NB4 (cell line): ENCODE measurements at places on chromosomes 3 and 15.
A peak's percentile ranks its signal among the peaks of the same experiment; 100 is the strongest.

GRCh38 chr3:35932995-35933394 lies 293.7 kb downstream of the ARPP21 start:
- peak; percentile 47 for DNase-seq

GRCh38 chr3:132504375-132504933 lies 87.2 kb downstream of the DNAJC13 start:
- no peak for DNase-seq

DNA sequence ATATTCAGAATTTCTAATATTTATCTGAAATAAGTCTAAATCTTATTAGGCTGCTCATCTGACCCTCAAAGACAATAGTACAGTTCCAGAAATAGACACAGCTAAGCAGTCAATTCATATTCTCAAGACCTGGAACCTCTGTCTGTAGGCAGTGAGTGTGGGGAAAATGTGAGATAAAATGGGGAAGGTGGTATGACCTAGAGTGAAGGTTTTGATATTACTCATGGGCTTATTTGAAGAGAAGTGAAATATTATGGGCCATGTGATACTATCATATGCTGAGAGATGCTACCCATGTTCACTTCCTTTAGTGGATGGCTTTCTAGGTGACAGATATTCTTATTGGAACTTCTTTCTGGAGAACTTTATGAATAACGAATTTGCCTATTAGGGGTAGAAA lies 33.5 kb downstream of the TGFBR2 start:
- no peak for DNase-seq

- no peak for DNase-seq
These were observed 164.7 kb upstream of the NSMCE3 start for GRCh38 chr15:29434280-29434679.

DNA sequence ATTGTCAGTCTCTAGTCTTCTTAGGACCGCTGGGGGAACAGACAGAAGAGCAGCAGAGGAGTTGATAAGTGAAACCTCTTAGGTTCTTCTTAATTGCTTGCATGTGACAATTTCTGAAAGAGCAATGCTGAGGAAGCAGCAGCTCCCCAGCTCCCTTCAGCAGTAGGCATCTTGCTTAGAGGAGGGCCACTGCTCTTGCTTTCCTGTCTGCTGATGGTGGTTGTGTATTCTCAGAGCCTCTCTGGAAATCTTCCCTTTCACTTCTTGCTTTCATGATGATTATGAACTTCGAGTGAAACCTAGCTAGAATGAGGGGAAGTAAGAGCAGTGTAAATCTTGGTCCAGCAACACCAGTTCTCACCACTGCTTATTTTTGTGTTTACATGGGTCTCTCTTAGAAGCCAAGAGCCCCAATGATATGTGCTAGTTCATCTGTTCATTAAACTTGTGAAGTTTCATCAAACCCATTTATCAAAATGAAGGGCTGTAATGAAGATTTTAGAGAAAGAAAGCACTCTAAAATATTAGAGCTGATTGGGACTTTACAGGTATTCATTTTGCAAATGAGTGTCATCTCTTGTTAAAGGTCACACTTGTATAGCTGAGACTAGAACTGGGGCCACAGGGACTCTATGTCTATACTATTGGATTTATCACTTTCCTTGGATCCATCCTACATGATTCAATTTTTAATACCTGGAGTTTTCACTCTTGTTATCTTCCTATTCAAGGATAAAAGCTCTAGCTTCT lies 246.7 kb downstream of the LPP start:
- DNase-seq, result no peak

DNA sequence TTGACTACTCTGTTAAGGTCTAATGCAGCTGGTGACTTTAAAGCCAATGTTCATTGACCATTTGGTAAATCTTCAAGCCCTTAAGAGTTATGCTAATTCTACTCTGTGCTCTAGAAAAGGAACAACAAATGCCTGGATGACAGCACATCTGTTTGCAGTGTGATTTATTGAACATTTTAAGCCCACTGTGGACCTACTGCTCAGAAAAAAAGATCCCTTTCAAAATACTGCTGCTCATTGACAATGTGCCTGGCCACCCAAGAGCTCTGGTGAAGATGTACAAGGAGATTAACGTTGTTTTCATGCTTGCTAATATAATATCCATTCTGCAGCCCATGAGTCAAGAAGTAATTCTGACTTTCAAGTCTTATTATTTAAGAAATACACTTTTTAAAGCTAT lies 110.8 kb downstream of the TBC1D5 start:
- no peak for DNase-seq

GRCh38 chr3:177177749-177178221 lies 19.5 kb downstream of the TBL1XR1 start:
- no peak for DNase-seq

GRCh38 chr3:11826628-11827265 lies 19.9 kb downstream of the TAMM41 start:
- DNase-seq, result no peak

DNA sequence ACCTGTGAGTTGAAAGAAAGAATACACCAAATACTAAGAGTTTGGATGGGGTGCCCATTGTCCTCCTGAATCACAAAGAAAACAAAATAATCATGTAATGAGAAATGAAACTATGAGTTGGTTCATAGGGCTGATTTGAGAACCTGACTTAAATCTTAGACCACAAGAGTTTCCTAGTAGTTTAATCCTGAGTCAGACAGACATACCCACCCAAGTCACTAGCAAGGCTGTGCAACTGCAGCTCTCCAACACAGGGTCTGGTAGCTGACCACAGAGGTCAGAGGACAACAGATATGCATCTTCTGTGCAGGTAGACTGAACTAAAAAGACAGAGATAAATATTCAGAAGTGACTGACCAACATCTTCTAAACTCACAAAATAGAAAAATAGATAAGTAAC lies 296.3 kb upstream of the TMCO5A start:
- DNase-seq, result no peak

DNA sequence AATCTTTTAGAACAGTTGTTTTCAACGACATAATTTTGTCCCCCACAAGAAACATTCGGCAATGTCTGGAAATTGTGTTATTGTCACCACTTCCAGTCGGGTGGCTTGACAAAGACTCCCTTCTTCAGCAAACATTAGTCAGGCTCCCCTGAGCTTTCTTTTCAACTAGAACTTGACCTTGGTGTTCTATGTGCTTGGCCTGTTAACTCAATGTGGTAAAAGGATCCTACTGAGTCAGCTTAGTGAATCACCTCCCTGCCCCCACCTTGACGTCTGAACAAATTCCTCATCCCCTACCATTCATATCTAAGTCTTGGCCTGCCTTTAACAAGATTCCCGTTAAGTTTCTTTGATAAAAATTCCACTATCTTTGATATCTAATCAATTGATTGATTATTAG lies 465.0 kb upstream of the ROBO1 start:
- peak; percentile 1 for DNase-seq

- no peak for DNase-seq
These were observed 294.0 kb downstream of the RORA start for GRCh38 chr15:60935130-60935529.

GRCh38 chr15:27683121-27683520 lies 416.0 kb downstream of the OCA2 start:
- no peak for DNase-seq

DNA sequence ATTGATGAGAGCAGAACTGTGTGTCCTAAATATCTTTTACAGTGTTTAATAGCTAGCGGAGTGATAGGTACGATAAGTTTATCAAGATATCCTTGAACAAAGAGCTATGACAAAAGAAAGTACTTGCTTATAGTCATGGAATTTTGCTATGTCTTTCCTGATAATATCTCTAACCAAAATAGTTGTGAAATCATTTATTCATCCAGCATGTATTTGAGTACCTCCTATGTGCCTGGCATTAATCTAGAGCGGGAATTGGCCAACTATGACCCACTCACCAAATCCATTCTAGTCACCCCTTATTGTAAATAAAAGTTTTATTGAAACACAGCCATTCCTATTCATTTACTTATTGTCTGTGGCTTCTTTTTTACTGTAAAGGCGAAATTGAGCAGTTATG lies 46.6 kb downstream of the ZFAND6 start:
- DNase-seq, result no peak

- DNase-seq, result no peak
These were observed 25.0 kb downstream of the CD86 start for GRCh38 chr3:122080207-122080587.

DNA sequence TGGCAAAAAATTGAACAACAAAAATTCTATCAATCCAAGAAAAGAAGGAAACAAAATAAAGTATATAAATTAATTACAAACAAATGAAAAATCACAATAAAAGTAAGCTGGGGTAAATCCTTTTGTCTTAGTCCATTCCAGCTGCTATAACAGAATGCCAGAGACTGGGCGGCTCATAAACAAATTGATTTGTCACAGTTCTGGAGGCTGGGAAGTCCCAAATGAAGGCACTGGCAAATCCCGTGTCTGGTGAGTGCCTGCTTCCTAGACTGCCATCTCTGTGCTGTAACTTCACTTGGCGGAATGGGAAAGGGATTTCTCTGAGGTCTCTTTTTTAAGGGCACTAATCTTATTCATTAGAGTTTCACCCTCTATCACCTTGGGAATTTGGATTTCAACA lies 53.6 kb upstream of the RPL35A start:
- no peak for DNase-seq

- peak; percentile 83 for DNase-seq
These were observed 89.0 kb downstream of the IQSEC1 start for GRCh38 chr3:12984023-12984823.
